Fibroblast of skin of left quadriceps (primary cell): ENCODE measurements at places on chromosomes 13 and 19.

GRCh38 chr13:21625366-21625765 lies 21.4 kb upstream of the MICU2 start:
- no peak for DNase-seq

DNA sequence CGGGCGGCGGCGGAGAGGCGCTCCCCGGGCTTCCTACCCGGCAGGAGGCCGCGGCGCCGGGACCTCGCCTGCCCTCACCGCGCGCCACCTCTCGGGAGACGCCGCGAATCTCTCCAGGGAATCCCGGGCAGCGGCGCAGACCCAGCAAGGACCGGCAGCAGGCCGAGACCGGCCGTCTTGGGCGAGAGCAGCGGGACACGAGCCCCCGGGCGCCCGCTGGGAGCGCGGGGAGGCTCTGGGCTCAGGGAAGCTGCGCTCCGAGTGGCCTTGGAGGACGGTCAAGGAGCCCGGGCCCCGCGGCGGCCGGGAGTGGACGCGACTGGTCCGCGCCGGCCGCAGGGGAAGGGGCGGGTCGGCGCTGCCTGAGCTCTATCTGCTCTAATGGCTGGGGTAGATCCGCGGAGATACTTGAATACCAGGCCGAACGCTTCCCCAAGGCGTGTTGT lies 14.7 kb downstream of the CDX2 start:
- DNase-seq = no peak

DNA sequence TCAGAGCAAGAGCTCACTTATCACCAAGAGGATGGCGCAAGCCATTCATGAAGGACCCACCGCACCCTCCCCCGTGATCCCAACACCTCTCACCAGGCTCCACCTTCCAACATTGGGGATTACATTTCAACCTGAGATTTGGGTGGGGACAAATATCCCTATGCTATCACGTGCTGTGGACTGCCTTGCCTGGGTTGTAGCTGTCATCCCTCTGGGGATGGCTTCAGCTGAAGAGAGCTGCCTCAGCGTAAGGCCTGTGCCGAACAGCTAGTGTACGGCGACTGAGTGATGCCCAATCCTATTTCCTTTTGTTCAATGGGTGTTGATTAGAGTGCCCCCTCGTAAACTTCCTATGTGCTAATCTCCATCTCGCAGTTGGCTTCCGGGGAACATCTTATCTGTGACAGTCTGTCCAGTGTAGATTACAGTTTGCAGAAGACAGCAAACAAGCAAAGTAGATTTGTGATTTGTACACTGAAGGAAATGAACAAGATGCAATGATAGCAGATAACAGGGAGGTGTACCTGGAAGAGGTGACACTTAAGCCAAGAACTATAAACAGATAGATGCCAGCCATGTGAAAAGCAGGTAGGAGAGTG lies 11.8 kb upstream of the RCBTB1 start:
- no peak for DNase-seq

DNA sequence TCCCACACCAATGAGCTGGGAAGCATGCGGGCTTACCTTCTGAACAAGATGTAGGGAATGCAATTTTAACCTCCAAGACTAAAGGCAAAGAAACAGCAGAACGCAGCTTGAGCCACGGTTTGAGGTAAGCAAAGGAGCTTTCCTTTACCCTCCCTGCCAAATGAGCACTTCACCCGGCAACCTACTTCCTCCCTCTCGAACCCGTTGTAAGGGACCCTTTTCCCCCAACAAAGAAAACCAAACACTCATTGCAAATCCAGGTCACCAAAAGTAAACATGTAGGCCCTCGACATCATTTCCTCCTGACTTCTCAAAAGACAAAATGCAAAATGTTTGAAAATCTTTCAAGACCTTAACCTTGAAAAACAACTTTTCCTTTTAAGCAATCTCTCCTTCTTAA lies 65.3 kb downstream of the ABCC4 start:
- no peak for DNase-seq

GRCh38 chr19:49859682-49860335 lies 7.6 kb downstream of the PNKP start:
- DNase-seq = no peak

GRCh38 chr13:80131204-80131603 lies 209.7 kb downstream of the SPRY2 start:
- DNase-seq = no peak

DNA sequence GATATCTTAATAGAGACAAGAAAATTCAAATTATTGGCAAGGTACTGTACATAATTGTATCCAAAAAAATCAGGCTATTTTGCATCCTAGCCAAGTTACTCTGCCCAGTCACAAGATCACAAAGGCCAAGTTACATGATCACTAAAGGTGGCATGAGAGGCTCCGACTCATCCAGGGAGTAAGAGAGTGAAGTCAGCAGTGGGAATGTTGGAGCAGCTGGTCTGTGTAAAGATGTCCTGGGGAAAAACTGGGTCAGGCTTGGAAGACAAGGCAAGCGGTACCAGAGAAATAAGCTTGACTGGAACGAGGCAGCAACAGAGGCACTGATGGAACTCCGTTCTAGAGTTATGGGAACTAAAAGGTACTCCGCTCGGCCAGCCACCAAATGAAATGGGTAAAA lies 50.2 kb upstream of the PSG2 start:
- DNase-seq = no peak

DNA sequence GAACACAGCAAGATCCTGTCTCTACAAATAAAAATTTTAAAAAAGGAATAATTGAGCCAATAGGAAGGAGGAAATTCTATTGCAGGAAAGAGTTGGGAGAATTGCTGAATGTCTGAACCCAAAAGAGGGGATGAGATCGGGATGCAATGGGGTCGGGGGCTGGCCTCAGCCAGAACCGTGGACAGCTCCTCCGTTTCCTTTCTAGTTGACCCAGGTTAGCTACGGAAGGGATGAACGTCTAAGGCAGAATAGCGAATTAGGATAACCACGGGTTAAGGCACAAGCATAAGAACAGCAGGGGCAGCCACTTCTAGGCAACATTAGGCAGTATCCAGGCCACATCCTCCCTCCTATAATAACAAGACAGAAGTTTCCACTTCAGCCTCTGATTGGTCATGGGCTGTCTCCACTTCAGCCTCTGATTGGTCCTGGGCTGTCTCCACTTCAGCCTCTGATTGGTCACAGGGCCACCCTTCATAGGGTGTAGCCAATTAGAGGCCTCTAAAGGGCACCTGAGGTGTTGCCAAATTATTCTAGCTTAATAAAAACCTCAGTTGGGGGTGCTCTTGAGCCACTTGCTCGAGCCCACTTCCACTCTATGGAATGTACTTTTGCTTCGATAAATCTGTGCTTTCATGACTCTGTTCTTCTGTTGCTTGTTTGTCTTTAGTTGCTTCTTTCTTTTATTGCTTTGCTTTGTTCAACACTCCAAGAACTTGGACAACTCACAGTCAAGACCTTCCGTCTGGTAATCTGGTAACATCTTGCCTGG lies 24.9 kb upstream of the TPM4 start:
- DNase-seq = no peak

DNA sequence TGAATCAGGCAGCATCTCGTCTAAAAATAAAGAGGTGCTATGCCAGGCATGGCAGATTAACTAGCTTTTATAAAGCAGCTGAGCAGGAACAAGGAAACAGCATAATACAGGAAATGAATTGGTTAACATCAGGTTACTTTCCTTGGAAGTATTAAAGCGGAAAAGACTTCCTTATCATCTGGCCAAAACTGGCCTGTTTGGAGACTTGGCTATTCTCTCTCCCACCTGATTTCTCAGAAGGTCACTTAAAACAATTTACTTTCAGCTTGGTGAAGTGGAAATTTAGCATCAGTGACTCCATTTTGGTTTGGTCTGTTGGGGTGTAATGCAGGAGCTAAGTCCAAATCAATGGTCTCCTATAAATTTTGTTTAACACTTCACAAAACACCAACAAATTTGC lies 191.6 kb downstream of the NUFIP1 start:
- no peak for DNase-seq

DNA sequence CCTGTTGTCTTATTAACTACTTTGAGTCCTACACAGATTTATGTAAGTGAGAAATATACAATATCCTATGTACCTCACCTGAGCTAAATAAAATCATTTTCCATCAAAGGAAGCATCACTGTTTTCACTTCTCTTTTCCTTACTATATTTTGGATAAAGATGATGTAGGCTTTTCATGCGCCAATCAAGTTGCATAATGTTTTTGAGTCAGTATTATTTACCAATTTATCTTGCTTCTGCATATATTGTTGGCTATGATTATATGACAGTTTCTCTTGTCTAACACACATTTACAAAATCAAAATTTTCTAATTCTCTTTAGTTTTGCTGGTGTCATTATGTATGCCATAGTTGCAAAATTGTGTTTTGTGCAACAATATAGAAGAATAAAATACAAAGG lies 67.9 kb upstream of the FRY start:
- no peak for DNase-seq

- DNase-seq = no peak
These were observed 241.3 kb downstream of the KCTD12 start for GRCh38 chr13:76644906-76645305.
